Forelimb muscle (tissue), 1 donor: ENCODE measurements at places on chromosomes 2 and 18. TPM values are rescaled to one million over a fixed set of nuclear protein-coding genes. Genes with fewer than 3 reads are reported as not detected.

The REG1B gene
- not detected for polyA plus RNA-seq

The KCNK3 gene
- polyA plus RNA-seq, result 1.6 TPM

The COL4A3 gene
- polyA plus RNA-seq, result 0.16 TPM

The CNOT11 gene
- polyA plus RNA-seq, result 34.3 TPM

The MC4R gene
- polyA plus RNA-seq, result 0.16 TPM

The IL37 gene
- polyA plus RNA-seq, result not detected

The RFX8 gene
- 2.1 TPM for polyA plus RNA-seq

The CYTIP gene
- polyA plus RNA-seq, result 0.62 TPM

The PTPRM gene
- polyA plus RNA-seq, result 85.4 TPM

GRCh38 chr2:171547720-171548119, 25.4 kb downstream of the CYBRD1 start:
- DNase-seq, result no peak

GRCh38 chr18:75400366-75400765, 27.1 kb downstream of the SMIM21 start:
- no peak for DNase-seq

- no peak for DNase-seq
These were observed 7.8 kb upstream of the POMC start for GRCh38 chr2:25176138-25176537.

DNA sequence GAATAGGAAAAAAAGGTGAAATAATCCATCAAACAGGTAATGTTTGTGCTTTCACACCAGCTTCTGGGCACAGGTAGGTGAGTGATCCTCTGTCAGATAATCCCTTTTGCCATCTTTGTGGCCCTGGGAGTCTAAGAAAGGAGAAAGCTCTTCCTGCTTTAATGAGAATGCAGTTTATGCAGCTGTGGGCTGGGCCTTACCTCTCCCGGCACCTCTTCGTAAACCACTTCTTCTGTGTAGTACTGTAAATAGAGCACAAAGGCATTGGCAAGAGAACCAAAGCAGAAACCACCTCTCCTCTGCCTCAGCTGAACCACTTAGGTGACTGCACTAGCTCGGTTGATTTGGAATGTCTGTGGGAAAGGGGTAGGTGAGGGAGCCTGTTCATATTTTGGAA, 4.9 kb downstream of the NEB start:
- DNase-seq, result no peak

DNA sequence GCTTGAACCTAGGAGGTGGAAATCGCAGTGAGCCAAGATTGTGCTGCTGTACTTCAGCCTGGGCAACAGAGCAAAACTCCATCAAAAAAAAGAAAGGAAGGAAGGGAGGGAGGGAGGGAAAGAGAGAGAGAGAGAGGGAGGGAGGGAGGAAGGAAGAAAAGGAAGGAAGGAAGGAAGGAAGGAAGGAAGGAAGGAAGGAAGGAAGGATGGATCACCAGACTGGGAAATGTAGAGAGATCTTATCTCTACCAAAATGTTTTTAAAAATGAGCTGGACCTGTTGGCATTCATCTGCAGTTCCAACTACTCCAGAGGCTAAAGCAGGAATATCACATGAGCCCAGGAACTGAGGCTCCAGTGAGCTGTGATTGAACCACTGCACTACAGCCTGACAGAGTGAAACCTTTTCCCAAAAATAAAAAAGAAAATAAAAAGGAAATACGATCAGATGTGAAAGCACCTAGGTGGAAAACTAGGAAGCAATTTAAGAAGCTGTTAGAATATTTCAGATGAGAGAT, 239.4 kb downstream of the CDH7 start:
- no peak for DNase-seq

DNA sequence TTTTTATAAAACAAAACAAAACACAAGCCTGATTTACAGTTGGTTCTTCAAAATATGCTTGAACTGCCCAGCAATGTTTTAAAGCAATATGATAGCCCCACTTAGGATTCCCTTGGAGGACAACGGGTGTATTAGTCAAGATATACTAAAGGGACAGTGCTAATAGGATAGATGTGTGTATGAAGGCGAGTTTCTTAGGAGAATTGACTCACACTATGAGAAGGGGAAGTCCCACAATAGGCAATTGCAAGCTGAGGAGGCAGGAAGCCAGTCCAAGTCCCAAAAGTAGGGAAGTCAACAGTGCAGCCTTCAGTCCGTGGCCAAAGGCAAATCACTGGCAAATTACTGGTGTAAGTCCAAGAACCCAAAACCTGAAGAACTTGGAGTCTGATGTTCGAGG, 167.9 kb downstream of the CBLN2 start:
- DNase-seq, result no peak

GRCh38 chr2:59947917-59948541, 605.4 kb downstream of the BCL11A start:
- no peak for DNase-seq

- no peak for DNase-seq
These were observed at the start of gene LRRTM1 for GRCh38 chr2:80303909-80304837. Gene LRRTM1 (minus strand): TSS chr2:80304752. CDS start chr2:80303819, 933 bp downstream.

DNA sequence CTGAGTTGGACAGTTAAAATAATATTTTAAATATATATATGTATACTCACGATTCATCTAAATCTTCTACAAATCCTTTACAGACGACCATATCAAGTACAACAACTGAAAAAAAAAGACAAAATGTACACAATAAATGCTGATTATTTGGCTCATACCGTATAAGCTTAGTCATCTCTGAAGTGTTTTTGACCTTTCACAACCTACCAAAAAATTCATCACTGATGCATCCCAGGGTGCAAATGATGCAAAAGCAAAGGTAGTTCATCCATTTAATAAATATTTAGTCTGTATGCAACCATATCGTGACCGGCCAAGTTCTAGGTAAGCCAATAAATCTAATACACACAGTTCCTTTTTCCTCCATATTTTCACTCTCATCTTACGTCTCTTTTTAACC, 1.1 kb downstream of the TMX3 start:
- no peak for DNase-seq

- peak; percentile 39 for DNase-seq
These were observed 25.5 kb downstream of the B4GALT6 start for GRCh38 chr18:31658670-31659575.

DNA sequence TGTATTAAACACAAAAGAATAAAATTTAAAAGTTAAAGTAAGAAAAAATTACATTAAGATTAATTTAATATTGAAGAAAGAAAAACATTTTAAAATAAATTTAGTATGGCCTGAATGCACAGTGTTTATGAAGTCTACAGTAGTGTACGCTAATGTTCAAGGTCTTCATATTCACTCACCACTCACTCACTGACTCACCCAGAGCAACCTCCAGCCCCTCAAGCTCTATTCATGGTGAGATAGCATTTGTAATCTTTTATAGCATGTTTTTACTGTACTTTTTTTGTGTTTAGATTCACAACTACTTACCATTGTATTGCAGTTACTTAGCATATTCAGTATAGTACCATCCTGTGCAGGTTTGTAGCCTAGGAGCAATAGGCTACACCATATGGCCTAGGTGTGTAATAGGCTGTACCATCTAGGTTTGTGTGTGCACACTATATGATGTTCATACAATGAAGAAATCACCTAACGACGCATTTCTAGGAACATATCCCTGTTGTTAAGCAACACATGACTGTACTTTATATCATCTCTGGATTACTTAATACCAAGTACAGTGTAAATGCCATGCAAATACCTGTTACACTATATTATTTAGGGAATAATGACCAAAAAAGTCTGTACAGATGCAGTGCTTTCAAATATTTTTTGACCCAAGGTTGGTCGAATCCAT, 144.0 kb upstream of the IL1R2 start:
- no peak for DNase-seq

- DNase-seq, result no peak
These were observed 35.0 kb downstream of the SLC3A1 start for GRCh38 chr2:44310287-44310686.

DNA sequence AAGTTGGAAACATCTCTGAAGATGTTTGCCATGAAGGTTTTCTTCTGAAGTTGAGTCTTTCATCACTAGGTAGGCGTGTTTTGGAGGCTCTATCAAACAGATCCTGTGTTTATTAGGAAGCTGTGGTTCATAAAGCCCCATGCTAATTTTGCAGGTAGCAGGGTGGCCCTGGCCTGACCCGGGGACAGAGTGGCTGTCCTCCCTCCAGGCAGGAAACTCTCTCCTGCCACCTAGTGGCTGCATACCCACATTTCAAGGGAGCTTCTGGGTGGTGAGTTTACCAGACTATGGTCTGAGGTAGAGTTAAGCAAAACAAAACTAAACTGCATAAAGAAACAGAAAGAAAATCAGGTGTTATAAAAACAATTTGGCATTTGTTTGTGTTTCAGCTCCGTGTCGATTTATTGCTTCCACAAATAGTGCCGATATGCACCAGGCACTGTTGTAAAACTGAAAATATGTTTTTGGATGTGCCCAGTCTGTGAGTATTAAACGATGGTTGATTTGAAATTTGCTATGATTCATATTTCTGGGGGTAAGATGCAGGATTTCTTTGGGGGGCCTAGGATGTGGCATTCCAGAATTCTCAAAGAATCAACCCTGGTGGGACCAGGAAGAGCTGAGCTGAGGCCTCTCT, 26.0 kb upstream of the IL37 start:
- DNase-seq, result no peak

GRCh38 chr2:207815254-207815653, 45.5 kb upstream of the FZD5 start:
- no peak for DNase-seq

GRCh38 chr2:41151746-41152145, 699.9 kb upstream of the SLC8A1 start:
- DNase-seq, result no peak

DNA sequence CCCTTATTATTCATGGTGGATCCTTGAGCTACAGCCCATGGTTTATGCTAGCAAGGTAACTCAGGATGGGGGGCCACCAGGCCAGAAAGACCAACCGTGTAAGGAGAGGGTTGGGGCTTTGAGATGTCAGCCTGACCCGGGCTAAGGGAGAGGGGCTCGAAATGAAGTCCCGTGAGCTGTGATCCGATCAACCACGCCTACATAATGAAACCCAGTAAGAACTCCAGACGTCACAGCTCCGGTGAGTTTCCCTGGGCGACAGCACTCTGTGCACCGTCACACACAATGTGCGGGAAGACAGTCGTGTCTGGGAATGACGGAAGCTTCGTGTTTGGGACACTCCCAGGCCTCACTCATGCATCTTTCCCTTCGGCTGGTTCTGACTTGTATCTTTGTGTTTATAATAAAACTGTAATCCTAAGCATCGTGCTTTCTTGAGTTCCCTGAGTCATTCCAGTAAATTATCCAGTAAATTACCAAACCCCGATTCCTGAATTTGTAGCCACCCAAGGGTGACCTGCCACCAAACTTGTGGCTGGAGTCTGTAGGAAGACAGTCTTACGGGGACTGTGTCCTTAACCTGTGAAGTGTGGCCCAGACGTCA, 44.2 kb downstream of the CYP27C1 start:
- no peak for DNase-seq

- DNase-seq, result no peak
These were observed 83.1 kb downstream of the FBXO15 start for GRCh38 chr18:74064510-74064909.

DNA sequence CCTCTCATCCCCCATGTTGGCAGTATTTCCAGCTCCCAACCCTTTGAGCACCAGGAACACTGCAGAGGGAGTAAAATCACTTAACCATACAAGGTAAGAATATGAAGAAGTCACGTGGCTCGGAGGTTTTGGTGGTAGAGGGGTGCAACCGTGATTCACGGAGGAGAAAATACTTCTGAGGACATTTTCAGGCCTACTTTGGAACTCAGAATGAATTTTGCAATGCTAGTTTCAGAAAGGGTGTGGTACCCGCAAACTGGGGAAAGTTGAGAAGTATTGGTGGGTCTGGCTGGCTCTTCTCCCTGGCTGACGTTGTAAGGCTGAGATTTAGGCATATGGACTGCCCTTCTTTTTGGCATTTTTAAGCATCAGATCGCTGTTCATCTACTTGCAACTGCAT, 442 bp downstream of the SERPINB5 start:
- no peak for DNase-seq

DNA sequence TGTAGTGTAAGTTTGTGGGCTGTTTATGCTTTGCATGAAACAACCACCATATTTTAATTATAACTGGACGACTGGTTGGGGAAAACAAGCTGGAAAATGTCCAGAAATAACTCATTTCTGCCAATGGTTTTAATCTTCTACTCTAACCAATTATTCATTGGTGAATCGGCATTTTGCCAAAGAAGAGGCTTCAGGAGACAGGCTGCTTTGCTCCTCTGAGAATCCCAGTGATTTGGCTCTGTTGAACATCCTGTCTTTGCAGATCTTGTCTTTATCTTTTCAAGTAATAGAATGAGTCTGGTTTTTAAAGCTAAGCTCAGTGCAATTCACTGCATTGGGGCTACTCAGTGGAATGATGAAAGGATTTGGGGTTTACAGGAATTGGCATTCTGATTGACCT, 109.6 kb downstream of the APOB start:
- DNase-seq, result no peak
